ENCODE measurements at places on chromosomes 6 and 20.

DNA sequence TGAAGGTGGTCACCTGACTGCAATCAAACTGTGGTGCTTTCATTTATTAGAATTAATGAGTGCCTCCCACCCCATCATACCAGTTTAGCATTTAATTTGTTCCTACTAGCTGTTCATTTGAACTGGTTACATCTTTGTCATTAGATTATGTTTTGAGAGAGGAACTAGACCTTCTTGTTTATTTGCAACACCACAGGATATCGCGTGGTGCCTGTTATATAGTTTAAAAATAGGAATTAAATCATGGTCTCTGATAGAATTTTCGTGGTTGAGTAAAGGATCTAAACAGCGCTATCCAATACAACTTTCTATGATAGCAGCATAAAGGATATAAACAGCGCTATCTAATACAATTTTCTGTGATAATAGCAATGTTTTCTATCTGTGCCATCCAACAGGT is 2.8 kb downstream of the RPRD1B start:
- no peak for DNase-seq

DNA sequence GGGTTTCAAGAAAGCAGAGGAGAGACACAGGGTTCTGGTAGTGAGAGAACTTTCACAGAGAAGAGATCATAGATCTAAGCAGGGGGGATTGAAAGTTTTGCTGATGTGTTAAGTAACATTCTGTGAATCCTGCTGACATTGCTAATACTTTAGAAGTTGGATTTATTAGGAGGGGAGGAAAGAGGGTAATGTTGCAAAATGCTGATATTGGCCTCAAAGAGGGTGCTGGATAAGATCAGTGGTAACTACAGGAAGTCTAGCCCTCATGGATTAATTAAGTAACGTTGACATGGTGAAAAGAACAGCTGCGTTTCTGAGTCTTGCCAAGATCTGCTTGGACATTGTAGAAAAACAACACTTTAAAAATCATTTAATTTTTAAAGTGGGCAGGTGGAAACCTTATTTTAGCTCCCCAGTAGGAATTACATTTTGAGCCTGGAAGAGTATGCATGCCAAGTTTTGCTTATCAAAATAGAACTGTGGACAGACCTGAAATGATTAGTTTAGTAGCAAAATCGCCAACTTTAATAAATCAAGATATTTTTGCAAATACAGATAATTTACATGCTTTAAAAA is 606.0 kb upstream of the HTR1E start:
- no peak for DNase-seq

GRCh38 chr6:20833881-20834515 is 299.7 kb downstream of the CDKAL1 start:
- no peak for DNase-seq

GRCh38 chr20:63520934-63521601 is 503 bp downstream of the PPDPF start:
- peak; percentile 56 for DNase-seq

DNA sequence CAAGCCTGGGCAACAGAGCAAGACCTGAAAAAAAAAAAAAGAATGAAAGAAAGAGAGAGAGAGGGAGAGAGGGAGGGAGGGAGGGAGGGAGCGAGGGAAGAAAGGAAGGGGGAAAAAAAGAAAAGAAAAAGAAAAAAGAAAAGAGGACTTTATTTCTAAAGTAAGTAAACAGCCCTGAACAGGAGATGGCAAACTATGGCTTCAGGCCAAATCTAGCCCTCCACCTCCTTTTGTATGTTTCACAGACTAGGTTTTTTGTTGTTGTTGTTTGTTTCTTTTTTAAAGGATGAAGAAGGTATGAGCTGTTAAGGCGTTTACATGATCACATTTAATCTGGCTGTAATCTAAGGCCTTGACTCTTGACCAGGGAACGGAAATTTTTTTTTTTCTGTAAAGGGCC is 711.1 kb upstream of the NRSN1 start:
- DNase-seq, result no peak

- no peak for DNase-seq
These were observed 10.8 kb downstream of the MAPK13 start for GRCh38 chr6:36141091-36141490.

GRCh38 chr6:143607974-143608373 is 69.8 kb upstream of the PHACTR2 start:
- DNase-seq, result no peak

- no peak for DNase-seq
These were observed 545.6 kb upstream of the MAP3K7 start for GRCh38 chr6:91132461-91132860.

DNA sequence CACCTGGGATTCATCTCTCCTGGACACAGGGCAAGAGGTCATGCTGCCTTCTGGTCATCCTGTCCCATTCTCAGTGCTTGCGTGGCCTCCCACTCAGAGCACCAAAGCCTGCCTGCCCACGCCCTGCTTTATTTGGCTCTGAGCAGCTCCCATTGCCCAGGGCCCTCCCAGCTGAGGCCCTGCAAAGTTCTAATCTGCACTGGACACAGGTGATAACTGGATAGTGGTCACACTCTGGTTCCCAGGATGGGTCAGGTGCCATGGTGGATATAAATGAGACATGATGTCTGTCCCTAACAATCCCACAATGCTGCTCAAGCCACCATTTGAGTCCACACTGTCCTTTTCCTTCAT is 39.5 kb downstream of the CPXM1 start:
- no peak for DNase-seq

GRCh38 chr6:15736297-15736696 is 73.5 kb upstream of the DTNBP1 start:
- no peak for DNase-seq

DNA sequence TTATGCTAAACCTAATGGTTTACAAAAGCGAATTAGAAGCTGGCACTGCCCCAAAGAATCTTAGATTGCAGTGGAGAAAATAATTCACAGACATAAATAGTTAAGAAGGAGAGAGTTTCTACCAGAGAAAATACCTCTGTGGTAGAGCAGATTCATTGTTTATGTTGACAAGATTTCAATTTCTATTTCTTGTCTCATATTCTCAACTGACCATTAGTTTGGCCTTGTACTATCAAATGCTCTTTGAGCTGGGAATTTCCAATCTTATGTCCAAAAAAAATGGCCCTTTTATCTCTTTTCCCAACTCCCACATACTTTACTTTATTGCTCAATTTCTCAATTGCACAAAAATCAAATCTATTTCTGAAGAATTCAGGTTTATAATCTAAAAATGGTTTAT is 804.1 kb upstream of the CITED2 start:
- DNase-seq, result no peak
